NCI-H2171 (cell line): ENCODE measurements at places on chromosomes 4 and X.

DNA sequence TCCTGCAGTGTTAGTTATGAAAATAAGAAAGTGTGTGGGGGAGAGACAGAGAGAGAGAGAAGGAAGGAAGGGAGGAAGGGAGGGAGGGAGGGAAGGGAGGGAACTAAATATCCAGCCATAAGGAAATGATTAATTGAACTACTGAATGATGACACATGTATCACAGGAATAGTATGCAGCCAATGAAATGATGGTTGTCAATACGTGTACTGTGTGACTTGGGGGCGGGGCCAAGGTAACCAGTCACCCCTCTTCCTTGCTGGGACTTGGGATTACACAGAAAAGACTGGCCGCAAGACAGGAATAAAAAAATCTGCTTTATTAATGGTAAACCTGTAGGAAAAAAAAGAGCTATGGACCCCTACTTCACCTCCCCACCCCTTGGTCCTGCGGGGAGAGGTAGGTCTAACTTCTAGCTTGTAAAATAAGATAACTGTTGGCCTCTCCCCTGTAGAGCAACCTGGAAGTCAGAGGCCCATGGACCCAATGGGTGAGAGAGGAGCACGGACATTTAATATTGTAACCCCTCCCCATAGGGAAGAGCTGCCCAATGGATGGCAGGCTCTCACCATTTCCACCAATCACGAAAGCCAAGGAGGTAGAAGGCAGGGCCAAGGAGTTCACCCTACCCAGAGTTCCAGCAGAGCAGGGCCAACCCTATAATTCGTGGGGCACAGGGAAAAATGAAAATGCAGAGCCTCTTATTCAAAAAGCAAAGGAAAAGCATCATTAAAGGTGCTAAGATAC is 7.4 kb downstream of the PPP2R2C start:
- DNase-seq: no peak

DNA sequence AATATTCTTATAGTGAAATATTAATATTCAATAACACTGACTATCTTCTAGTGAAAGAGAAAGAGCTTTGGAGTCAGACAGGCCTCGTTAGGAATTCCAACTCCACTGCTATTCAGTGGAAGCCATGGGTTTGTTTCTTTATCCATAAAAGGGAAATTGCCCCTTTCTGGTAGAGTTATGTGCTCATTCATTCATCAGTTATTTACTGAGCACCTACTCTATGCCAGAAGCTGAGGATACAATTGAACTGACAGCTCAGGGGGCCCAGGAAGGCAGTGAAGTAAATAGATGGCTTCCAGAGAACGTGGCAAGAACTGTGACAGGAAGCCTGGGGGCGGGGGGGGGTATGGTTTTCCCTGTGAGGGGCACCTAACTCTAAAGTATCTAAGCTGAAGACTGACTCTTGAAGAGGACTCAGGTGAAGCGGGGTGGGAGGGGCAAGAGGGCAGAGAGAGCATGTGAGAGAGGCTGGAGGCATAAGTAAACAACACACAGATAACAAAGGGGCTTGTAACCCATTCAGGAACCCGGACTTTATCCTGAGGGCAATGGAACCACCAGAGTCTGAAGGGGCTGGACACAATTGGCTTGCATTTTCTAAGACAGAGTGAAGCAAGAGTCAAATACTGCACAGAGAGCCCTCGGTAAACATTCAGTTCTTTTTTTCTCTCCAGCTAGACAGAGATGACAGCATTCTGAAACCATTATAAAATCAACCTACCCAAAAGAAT is 20.3 kb downstream of the ANXA5 start:
- no peak for DNase-seq

DNA sequence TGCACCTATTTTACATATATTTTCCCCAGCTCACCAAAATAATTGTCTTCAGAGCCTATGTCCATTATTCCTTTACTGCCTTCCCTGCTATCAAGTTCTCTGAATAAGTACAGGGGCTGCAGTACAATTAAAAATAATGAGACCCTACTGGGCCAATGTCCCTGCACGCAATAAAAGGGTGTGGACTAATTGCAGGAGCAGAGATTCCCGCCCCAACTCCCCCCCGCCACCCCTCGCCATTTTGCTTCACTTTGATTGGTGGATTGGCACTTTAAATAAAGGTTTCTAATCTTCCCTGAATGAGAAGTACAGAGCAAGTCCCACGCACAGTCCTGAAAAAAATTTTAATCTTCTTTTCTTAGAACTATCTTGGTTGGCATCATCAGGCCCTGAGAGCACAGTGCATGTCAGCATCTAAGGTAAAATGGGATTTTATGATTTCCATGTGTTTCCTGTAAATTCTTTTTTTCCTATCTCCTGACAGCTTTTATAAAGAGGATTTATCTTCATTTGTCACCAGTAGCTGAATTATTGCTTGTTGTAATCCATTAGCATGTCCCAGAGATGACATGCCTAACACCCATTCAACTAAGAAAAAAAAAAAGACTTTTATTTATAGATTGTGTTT is at the start of gene AMBN:
Gene AMBN, plus strand, starts transcription at position 302 of the 628 bp plus-strand sequence. Its CDS starts 103 bp downstream, at position 405.
- no peak for DNase-seq

GRCh38 chr4:101961144-101961543 is 170.6 kb downstream of the BANK1 start:
- DNase-seq: no peak

- DNase-seq: no peak
Observed at GRCh38 chrX:45889471-45889870, 655.8 kb downstream of the ZNF674 start.

DNA sequence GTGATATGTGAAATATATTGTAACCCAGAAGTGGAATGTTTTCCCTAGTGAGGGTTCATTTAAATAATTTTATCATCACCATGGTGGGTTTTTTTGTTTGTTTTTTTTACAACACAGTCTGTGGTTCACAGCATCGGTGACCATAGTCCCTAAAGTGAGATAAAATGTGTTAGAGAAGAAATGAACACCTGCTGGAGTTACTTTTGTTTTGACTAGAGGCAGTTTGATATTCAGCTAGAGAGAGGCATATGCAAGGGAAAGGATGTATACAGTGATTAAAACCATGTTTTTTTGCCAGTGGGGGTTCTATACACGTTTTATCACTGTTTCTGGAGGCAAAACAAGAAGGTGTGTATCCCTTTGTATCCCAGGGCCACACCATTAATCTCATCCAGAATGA is 541.5 kb downstream of the PCDH7 start:
- no peak for DNase-seq

DNA sequence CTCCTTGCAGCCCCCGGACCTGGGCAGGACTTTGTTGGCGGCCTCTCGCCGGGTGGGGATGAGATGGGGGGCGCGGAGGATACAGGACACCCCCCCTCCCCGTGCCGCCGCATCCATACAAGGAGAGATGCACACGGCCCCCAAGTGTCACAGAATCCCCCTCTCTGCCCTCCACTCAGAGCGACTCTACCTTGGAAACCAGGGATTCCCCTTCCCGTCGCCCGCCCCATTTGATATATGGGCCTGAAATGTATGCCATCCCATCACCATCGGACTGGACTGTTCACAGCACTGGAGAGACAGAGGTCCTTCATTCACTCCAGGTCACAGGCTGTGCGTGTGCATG is 426 bp downstream of the PORCN start:
- DNase-seq: no peak

DNA sequence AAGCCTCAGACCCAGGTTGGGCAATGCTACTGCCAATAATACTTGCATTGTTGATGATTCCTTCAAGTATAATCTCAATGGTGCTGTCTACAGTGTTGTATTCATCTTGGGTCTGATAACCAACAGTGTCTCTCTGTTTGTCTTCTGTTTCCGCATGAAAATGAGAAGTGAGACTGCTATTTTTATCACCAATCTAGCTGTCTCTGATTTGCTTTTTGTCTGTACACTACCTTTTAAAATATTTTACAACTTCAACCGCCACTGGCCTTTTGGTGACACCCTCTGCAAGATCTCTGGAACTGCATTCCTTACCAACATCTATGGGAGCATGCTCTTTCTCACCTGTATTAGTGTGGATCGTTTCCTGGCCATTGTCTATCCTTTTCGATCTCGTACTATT is 7.4 kb downstream of the LPAR4 start:
- DNase-seq: no peak
